Activated CD4-positive, alpha-beta T cell treated with anti-CD3 and anti-CD28 coated beads for 24 hours (primary cell): ENCODE measurements at places on chromosomes 3 and 15.

DNA sequence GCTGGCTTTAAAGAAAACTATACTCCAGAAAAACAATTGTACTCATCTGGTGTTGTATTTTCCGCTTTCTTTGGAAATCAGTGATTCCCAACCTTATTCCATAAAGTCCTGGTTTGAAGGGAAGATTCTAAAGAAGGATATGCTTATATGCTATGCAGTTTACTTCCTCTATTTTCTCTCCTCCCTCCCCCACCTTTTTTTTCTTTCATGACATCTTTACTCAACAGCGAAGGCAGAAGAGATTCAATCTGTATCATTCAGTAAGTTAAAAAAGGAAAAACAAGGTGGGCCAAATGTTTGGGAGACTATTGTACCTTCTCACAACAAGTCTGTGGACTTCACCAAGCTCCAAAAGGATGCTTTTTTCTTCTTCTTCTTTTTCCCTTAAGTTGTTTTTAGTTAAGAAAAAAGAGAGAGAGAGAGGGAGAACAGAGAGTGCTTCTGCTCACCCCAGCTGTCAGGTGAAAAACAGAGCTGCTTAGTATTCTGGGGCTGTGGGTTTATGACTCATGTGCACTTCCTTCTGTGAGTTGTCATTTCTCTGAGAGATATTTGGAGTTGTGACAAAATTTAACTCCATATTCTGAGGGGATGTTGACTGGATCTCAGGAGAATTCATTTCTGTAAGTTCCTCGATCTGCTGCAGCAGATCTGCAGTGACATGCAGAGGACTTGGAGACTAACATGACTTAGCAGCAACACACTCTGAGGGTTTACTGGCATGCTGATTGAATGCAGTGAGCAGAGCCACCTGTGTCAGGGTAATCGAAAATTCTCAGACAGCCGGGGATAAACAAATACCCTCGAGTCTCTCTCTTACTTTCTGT, 70.7 kb downstream of the SSR3 start:
- peak; percentile 28 for DNase-seq

DNA sequence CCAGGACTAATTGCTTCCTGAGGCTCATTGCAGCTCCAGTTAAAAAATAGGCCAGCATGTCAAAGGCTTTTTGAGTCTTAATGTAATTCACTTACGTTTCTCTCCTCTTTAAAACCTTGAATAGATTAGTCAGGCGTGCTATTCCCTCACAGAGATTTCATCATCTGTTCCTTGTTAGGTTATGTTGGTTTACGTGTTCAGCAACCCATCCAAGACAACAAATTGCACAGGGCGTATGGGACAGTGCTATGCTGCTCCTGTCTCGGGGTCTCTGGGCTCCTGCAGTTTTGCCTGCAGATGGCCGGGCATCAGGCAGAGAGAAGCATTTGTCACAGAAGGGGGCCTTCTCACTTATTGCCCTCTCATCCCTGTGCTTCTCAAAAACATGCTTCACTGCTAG, 117.1 kb downstream of the CHDH start:
- DNase-seq: no peak

GRCh38 chr3:108218811-108219210, 3.4 kb downstream of the IFT57 start:
- DNase-seq: no peak

DNA sequence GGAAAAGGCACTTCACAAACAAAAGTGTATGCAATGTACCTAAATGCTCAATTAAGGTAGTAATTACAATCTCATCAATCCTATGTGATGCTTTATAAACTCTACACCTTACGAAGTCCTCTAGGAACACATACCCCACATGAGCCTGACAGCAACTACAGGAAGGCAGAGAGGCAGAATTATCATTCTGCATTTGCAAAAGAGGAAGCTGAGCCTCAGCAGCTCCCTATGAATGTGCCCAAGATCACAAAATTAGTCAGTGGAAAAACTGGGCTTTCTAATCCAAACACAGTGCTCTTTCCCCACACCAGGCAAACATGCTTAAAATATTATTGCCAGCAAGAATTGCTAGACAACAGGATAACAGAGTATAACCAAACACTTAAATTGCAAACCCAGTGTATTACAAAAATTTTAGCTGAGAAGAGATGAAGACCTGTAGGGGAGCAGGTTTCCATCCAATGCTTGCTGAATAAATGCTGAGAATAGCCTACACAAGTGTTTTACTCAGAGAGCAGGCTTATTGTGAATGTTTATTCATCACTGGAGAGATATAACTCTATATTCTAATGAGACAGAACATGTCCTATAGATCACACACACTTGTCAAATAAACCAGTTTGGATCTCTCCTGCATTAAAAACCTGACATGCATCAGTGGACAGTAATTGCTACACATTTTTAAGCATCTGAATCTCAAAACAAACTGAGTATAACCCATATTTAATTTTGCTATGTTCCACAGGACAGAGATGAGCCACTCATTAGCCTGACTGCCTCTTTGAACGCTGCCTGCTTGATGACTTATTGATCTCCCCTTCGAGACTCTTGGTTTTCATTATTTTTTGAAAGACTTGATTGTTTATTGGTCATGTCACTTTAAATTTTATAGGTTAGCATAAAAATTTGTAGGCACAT, 62.2 kb downstream of the PLCH1 start:
- DNase-seq: no peak

DNA sequence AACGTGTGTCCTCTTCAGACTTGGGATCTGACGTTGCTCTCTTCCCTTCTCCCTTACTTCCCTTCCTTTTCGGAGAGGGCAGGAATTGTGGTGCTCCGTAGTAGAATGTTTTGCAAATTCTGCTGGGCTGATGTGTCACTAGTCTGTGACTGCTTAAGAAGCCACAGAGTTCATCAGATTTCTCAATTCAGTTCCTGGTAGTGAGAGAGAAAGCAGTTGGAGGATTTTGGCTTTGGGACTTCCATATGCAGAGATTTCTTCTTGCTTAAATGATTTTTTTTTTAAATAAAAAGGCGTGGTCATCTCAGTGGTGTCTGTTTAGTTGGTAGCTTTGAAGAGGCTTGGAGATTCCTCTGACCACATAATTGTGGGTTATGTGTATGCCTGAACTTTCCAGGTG, 10.1 kb downstream of the CEMIP start:
- no peak for DNase-seq

GRCh38 chr15:90912770-90913075, 9.6 kb downstream of the MAN2A2 start:
- no peak for DNase-seq

- no peak for DNase-seq
Measured at GRCh38 chr15:62404194-62404985, 239.3 kb upstream of the C2CD4B start.

DNA sequence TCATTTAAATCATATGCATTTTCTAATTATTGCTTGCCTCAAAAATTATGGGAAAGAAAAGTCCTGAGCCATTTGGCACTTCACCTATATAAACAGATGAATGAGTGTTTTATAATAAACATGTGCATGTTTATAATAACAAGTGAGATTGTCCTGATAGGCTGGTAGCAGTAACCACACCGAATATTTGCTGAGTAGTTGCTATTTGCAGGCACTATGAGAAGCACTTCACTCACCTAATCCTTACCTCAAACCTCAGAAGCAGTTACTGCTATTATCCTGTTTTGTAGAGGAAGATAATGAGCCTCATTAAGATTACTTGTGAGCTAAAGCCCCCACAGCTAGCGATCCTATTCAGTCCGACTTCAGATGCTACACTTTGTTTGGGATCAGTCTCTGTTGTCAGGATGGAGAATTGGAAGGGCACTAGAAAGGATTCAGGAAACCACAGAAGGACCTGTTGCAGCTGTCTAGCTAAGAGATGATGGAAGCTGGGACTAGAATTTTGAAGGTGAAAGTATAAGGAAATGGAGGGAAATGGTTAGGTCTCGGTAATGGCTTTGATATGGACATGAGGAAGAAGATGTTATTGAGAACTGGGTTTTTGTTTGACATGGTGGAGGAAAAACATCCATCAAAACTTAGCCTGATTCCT, 28.4 kb upstream of the MAGI1 start:
- no peak for DNase-seq

GRCh38 chr3:173397161-173398110, at the start of gene NLGN1:
TSS of gene NLGN1 (plus strand) at chr3:173397744.
- no peak for DNase-seq

GRCh38 chr15:78415284-78415683, 22.7 kb upstream of the IREB2 start:
- DNase-seq: no peak

- no peak for DNase-seq
Measured at GRCh38 chr15:65917407-65917756, 48.1 kb downstream of the RAB11A start.

GRCh38 chr15:98855815-98856531, 151.6 kb downstream of the PGPEP1L start:
- DNase-seq: no peak

DNA sequence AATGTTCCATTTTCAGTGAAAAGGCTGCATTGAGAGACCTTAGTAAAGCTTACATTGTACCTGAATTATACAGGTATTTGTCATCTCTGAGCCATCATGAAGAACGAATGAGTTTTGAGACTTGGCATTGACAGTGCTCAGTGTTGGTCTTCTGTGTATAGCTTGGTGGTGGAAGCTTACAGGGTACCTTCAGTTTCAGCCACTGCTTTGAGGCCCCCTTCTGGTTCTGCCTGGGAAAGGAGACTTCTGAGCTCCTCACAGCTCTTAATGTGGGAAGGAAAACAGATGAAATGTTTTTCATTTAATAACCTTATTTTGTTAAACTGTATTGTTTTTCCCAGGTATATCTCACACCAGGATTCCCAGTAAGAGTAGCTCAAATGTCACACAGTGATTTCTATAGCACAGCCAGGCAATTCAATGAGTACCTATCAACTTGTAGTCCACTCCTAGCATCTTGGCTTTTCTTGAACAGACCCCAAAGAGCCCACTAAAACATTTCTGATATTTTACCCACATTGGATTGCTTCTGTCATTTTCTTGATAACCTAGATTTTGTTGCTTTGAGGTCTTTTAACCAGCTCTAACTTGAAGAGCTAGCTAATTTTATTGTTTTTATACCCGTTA, 5.6 kb downstream of the SERPINI1 start:
- no peak for DNase-seq

DNA sequence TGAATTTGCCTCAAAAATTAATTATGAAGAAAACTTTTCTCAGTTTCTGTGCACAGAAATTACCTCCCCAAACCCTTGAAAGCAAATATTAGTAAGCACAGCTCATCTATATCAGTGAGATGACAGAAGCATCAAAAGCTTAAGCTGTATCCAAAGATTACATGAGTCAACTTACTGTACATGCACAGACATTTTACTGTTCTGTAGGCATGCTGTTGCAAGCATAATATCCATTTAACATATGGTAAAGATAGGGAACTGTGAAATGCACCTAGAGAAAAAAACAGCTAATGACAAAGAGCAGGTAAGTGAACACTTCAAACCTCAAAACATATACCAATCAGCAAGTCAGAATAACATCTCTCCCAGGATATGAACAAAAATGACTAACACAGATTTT, 20.9 kb downstream of the SHOX2 start:
- DNase-seq: no peak

DNA sequence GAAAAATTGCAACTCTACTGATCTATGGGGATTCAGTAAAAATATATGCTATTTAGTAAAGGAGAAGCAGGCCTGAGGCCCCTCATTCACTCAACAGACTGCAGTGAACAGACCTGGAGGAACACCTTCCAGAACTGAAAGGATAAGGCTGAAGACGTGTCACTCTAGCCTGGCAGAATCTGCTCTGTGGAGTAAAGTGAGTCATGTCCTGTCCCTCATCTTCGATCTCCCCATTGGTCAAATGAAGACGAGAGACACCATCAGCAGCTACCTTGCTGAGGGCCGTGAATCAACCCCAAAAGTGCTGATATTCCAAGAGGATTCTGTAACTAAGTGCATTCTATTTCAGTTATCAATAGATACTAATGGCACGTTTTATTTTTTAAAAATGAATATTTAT, 359.7 kb downstream of the FGF12 start:
- DNase-seq: no peak

- DNase-seq: no peak
Measured at GRCh38 chr3:136078421-136079364, 113.2 kb downstream of the PPP2R3A start.

GRCh38 chr3:112308151-112308911, 14.3 kb upstream of the SLC9C1 start:
- no peak for DNase-seq

- DNase-seq: no peak
Measured at GRCh38 chr15:71916834-71917233, 106.5 kb downstream of the NR2E3 start.

DNA sequence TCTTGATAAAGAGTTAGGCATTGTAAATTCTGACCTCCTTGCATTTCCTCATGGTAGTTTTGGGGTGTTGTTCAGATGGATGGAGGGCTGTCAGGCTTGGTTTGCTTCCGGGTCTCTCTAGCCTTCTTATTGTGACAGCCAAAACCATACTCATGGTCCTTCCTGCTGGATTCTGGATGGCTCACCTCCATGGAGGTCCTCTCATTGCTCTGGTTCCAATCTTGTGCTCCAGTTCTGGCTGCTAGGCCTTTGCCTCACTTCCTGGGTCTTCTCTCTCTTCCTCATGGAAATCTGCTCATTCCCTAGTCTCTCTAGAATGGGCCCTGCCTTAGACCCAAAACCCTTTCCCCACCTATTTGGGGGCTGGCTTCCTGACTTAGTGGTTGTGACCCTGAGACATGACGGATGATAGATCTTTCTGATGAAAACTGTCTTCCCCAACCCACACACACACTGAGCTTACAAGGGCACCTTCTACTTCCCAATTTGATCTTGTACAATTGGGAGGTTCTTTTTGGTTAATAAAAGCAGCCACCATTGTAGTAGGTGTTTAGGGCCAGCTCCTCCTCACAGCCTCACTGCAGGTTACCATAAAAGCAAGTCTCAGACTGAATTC, 66.2 kb upstream of the XCR1 start:
- DNase-seq: no peak

DNA sequence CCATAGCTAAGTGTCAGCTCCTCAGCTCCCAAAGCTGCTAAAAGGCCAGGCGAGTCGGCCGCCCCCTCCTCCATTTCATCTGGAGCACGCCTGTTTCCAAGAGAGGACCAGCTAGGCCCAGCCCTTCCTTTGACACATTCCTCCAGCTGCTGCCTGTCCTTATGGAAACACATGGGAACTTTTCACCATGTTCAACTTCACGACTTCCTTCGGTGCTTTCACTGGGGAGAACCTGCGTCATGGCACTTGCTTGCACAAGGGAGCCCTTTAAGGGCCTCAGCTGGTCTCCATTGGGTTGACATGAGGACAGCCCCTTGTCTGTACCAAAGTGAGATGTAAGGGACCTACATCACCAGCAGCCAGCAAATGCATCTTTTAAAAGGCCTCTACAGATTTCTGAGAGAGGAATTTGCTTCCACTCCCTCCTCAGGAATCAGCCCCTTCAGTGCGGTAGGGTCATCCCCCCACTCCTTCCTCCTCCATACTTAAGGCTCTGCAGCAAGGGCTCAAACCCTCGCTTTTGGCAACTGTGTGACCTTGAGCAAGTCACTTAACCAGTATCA, 2.1 kb downstream of the MAGI1 start:
- no peak for DNase-seq
